ENCODE measurements at places on chromosomes 12 and 14.
A peak's percentile ranks its signal among the peaks of the same experiment; 100 is the strongest.

- DNase-seq: peak; percentile 54
Measured at GRCh38 chr12:47903151-47903611, 1.6 kb downstream of the VDR start.

- peak; percentile 64 for DNase-seq
Measured at GRCh38 chr14:69101331-69101826, 51.5 kb downstream of the DCAF5 start.

DNA sequence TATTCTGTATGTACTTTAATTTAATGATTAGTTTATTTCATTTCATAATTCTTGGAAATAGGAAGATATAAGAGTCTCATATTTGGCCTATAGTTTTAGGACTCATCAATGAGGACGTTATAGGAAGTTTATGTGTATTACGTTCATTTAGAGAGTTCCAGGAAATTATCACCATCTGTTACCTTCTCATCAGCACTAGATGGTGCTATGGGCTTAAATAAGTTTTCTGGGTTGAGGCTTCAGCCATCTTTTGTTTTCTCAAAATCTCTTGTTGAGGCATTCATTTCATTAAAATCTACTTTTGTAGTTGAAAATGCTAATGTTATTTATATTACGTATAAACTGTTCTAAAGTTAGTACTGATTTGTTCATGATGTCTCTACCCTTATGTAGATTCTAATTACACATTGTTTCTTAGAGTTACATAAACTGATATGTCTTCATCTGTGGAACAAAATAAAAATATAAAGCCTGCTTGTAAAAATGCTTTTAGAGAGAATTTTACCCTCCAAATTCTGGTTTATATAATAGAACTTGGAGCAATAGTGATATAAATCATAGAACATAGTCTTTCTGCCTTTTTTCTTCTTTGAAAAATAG lies 89.2 kb downstream of the CFAP54 start:
- peak; percentile 69 for DNase-seq

DNA sequence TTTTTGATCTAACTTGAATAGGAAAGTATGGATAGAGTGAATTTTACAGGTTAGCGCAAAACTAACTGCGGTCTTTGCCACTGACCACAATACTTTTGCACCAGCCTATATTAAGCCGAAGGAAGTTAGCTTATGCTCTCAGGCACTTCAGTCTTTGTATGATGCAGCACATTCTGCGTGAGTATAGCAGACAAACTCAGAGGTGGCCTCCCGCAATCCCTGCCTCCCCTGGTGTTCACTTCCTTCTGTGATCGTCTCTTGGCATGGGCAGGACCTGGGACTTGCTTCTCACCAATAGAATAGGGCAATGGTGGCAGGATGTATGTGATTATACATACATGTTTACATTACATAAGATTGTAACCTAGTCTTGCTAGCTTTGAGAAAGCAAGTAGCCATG lies 10.3 kb upstream of the SLC6A13 start:
- no peak for DNase-seq

GRCh38 chr12:111006621-111007020 lies 86.2 kb upstream of the MYL2 start:
- no peak for DNase-seq

DNA sequence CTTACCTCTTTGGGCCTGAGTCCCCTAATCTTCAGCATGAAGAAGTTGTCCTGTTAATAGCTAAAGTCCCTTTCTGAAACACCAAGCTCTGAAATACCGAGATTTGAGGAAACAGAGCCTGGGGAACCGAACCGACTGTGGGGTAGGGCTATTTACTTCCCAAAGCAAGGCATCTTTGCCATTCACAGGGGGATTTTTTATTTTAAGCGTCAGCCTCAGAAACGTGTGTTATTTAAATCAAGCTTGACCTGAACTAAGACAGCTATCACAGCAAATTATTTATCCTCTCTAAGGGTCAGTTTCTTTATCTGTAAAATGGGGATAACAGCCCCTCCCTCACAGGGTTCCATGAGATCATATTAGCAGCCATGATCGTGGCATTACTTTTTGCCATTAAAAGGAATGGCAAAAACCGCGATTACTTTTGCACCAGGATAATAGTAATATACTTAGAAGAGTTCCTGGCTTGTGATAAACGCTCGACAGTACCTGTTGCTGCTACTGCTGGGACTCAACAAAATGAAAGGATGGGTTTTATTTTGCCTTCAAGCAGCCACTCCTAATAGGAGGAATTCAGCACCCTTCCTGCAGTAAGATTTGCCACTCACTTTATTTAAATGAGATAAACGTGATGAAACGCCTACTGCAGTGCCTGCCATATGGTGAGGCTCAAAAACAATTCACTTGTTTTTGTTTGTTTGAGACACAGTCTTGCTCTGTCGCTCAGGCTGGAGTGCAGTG lies 1.3 kb upstream of the CORO1C start:
- no peak for DNase-seq

- peak; percentile 33 for DNase-seq
Measured at GRCh38 chr12:109302358-109302757, 6.7 kb downstream of the FOXN4 start.

- DNase-seq: no peak
Measured at GRCh38 chr14:68679746-68680467, 113.0 kb downstream of the ZFP36L1 start.

GRCh38 chr14:29724991-29725390 lies 202.7 kb downstream of the PRKD1 start:
- DNase-seq: no peak

GRCh38 chr12:110091136-110091711 lies 32.9 kb upstream of the IFT81 start:
- no peak for DNase-seq
